Stimulated activated CD4-positive, alpha-beta T cell treated with anti-CD3 and anti-CD28 coated beads, Interleukin-4, amount 100 ng/mL, for 24 hours (primary cell): ENCODE measurements at places on chromosomes 6 and 20.

GRCh38 chr20:1820138-1821079 is 74.8 kb upstream of the SIRPA start:
- DNase-seq: no peak

DNA sequence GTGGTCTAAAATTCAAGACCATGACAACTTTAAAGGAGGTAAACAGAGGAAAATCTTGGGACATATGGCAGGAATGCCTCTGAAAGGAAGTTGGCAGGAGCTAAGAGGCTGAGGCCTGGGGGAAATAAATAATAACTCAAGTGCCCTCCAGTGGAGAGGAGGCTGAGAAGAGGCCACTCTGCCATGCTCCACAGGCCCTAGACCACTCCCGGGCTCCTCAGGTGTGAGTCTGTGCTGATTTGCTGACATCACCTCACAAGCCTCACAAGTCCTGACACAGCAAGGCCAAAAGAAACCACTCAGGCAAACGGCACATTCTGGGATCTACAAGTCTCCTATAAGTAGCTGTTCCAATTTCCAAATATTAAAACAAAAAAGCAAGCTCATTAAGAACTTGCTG is 91.0 kb upstream of the RIPOR2 start:
- no peak for DNase-seq

GRCh38 chr6:110654096-110654820 is 161.0 kb downstream of the CDK19 start:
- no peak for DNase-seq

DNA sequence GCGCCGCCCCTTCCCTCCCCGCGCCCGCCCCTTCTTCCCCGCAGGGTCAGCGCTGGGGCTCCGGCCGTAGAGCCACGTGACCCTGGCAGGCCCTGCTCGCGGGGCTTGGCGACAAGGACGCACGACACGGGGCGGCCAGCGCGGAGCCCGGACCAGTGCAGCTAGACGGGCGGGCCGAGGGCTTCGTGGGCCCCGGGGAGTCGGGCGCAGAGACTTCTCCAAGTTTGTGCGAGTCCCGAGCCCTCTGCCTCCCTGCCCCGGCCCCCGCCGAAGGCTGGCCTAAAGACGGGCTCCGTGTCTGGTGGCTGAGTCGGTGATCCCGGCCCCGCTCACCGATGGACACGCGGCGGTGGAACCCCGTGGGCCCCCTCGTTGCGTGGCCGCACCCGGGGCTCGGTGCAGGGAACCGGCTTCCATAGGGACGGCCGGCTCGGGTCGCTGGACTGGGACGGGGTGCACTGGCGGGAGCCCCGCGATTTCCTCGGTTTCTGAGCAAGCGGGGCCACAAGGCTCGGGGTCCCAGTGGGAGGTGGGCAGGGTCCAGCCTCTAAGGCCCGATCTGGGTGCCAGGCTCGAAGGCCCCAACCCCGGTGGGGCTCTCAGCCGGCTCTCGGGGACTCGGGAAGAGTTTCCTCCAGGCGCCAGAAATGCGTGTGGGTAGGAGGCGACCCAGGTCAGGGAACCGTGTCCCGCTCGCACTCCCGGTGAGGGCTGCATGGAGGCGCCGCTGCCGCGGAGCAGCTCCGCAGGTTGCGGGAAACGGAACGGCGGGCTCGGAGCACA is 452 bp upstream of the GATA5 start:
- no peak for DNase-seq

DNA sequence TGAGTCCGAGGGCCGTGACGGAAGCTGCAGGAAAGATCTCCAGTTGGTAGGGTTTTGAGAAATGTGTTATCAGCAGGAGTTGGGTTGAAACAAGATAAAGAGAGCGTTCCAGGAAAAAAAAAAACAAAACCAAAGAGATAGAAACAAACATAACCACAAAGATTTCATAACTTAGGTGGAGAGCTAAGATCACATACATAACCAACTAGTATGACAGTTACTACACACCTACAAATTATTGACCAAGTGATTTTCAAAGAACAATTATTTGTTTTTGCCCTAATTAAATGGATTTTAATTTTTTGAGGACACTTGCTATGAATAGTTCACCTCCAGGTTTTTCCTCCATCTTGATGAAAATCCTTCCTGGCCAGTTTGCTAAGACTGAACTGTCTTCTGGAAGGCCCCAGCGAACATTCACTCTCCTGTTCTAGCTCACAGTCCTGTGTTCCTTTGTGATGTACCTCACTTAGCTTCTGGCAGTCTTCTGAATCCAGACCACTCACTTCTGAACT is 69.4 kb downstream of the SNX9 start:
- DNase-seq: no peak

DNA sequence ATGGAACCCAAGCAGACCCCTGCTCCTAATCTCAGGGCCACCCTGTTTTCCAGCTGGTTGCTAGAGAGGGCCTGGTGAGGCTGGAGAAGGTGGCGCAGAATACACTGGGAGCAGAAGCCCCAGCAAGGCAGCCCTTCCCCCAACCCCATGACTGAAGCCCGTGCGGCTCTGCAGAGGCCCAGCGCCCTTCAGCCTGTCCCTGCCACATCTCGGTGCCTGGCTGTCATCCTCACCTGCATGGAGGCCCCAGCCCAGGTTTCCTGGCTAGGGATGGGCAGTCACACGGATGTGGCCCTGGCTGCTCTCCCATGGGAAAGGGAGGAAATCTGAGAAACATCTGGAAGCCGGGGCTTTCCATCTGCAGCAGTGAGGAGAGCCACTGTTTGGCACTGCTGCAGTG is 26.1 kb upstream of the VSTM2L start:
- no peak for DNase-seq

- DNase-seq: no peak
These were observed 1.3 kb downstream of the SLCO4A1 start for GRCh38 chr20:62643521-62644043.

GRCh38 chr20:53872561-53873229 is 197.7 kb downstream of the BCAS1 start:
- peak; percentile 49 for DNase-seq

DNA sequence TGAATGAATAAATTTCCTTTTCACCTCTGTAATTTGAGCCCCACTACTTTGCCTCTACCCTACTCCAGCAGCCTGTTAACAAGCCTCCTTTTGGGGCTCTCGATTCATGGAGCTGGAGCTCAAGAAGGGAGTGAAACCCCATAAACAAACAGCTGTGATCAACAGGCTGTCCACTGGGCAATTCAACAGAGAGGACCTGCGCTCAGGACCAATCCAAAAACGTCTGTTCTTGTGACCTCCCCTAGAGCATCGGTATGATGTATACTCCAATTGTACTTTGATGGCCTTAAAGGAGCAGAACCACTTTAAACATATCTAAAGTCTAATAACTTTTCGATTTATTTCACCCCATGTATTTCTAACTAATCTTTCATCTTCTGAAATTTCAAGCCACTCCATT is 37.4 kb downstream of the HIVEP2 start:
- DNase-seq: no peak

GRCh38 chr6:132136981-132137380 is 185.8 kb upstream of the CCN2 start:
- no peak for DNase-seq

DNA sequence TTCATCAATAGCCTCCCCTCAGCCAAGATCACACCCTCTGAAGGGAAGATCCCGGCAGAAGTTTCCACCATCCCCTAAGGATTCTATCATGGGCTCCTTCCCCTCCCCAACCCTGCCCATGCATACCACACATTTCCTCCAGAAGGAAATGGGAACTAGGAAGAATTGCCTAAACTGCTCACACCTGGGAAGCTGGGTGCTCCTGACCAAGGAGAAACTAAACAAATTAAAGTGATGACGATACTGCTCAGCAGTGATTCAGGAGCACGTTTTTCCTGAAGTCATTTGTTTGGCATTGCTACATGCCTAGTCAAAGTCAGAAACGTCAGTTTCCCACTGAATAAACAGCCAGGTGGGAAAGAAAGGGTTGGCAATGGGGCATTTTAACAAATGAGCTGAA is 136.1 kb upstream of the CDYL start:
- DNase-seq: no peak

DNA sequence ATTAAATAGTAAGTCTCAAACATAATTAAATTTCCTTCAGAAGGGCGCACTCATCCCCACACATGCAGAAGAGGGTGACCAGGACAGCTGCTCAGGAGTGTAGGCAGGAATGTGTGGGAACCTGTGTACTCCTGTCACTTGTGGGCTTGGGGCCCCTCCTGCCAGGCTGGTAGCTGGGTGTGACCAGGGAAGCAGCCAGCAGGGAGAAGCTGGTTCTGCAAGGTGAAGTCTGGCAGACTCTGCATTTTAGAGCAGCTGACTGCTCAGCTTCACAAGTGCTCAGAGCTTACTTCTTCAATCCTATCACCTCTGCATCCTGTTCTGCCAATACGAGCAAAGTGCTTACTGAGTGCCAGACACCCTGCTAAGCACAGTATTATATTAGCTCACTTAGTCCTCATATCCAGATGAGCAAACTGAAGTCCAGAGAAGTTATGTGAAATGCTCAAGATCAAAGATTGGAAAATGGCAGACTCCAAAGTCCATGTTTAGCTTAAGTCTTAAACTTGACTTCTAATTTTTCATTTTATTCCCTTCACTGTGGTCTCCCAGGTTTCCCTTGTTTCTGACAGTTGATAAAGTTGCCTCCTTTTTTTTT is 27.9 kb downstream of the ELMO2 start:
- DNase-seq: no peak

DNA sequence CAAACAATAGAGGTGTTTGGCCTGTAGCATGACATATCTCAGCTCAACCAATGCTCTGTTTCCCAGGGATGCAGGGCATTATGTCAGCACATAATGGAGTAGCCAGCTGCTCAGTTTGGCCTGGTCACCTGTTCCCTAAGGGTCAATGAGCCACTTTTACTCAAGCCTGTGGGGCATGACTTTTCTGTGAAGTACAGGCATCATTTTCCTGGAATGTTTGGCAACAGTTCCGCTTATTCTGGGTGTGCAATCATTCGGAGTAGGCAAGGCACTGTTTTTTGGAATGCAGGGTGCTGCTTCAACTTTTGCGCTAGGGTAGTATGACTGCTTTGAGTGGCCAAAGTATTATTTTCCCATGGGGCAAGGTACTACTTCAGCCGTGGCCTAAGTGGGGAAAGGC is 665.4 kb downstream of the EPHA7 start:
- no peak for DNase-seq

- no peak for DNase-seq
These were observed 11.6 kb upstream of the PLN start for GRCh38 chr6:118536478-118536877.

DNA sequence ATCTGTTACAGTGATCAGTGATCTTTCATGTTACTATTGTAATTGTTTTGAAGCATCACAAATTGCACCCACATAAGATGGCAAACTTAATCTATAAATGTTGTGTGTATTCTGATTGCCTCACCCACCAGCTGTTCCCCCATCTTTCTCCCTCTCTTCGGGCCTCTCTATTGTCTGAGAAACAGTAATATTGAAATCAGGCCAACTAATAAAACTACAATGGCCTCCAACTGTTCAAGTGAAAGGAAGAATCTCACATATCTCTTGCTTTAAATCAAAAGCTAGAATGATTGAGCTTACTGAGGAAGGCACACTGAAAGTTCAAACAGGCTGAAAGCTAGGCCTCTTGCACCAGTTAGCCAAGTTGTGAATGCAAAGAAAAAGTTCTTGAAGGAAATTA is 141.2 kb downstream of the CDK19 start:
- no peak for DNase-seq

DNA sequence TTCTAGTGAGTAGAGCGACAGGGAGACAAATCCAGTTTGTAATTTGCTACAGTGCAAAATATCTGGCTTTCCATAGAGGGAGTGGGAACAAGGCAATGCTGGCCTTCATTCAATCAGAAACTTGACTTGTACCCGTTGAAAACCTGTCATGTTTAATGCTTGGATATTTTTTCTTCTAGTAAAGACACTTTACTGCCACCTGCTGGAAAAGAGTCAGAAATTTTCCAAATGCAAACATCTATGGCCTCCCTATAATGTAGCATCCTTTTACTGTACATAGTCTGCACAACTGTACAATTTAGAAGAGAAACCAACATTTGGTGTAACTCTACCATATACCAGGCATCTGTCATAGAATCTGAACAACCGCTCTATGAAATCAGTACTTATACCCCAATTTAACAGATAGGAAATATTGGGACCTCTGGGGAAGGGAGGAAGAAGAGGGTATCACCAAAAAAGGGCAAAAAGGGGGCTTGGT is 16.7 kb upstream of the TBC1D20 start:
- peak; percentile 51 for DNase-seq

DNA sequence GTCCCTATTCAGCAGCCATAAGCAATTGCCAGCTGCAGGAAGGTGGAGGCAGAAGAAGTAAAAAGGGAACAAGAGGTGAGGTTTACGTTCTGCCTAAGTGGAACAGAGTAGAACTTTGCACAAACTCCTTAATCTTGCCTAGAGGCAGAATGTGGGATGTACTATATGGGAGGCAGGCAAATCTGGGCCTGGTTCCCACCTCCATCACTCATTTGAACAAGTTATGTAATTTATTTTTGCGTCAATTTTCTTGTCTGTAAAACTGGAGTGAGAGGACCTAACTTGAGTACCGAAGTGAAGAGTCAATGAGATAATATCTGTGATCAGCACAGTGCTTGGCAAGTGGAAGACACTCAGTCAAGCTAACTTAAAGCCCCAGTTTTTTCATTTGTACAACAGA is 2.0 kb upstream of the TPBG start:
- no peak for DNase-seq

DNA sequence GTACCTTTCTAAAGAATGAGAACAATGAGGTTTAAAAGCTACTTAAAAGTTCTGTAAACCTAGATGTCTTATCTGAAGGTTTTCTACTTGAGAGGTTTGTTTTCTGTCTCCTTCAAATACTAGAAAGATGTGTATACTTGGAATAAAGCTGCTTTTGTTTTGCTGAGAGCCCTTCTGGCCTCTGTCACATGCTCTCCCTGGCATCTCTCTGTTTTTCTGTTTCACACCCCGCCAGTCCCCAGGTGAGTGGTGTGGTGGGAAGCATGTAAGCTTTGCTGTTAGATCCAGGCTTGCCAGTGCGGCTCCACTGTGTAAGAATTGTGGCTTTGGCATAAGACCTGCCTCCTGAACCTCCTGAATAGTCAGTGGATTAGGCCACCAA is 56.8 kb downstream of the SNX9 start:
- DNase-seq: no peak

GRCh38 chr6:47197682-47198640 is 111.7 kb downstream of the TNFRSF21 start:
- DNase-seq: no peak

GRCh38 chr20:12098421-12098820 is 180.7 kb downstream of the BTBD3 start:
- no peak for DNase-seq

- DNase-seq: no peak
These were observed 77.4 kb downstream of the SMOC2 start for GRCh38 chr6:168518348-168518745.

DNA sequence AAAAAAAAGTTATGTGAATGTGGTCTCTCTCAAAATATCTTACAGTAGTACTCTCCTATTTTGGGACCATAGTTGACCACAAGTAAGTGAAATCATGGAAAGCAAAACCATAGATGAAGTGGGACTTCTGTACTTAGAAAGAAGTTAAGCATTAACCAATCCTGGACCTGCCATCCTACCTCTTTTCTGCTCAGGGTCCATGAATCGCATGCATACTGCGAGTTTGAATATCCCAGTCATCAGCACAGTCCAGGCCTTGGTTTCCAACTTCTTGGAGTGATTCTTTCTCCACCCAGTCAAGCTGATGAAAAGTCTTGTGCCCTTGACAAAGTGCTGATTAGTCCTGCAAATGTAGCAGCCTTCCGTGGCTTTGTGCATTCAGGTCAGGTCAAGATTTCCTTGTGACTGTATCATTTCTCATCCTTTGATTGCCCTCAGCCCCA is 46.0 kb downstream of the RNF217 start:
- no peak for DNase-seq
